Progenitor cell of endocrine pancreas (in vitro differentiated cells): ENCODE measurements at places on chromosomes 6 and 20. TPM values are rescaled to one million over a fixed set of nuclear protein-coding genes. Genes with fewer than 3 reads are reported as not detected.

The PRR18 gene
- total RNA-seq, result 0.60 and 0.93 TPM in 2 replicates

DNA sequence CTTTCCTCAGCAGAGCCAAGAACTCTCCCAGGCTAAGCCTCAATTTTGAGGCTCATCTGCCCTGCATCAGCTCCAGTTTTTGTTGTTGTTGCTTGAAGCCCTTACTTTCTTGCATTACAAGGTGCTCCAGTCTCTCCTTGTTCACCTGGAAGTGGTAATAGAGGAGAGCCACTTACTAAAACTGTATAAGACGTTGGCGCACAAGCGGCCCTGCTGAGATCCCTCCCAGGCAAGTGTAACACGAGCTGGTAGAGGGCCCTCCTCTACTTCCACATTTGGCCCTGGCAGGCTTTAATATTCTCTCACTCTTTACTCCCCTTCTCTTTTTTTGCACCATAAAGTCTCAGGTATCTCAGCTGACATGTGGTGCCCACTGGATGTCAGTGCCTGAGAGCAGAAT is 19.5 kb downstream of the GCM2 start:
- DNase-seq, result no peak
- no peaks in the 10 kb centered on the region for H3K4me1 ChIP-seq
- no peak overlapping the region for H3K4me3 ChIP-seq
- H3K27ac ChIP-seq, result no peak overlapping the region
- no peaks in the 10 kb centered on the region for H3K36me3 ChIP-seq

The STMN3 gene
- total RNA-seq, result 25.6 and 26.5 TPM in 2 replicates

The CST5 gene
- total RNA-seq, result not detected in 2 replicates

DNA sequence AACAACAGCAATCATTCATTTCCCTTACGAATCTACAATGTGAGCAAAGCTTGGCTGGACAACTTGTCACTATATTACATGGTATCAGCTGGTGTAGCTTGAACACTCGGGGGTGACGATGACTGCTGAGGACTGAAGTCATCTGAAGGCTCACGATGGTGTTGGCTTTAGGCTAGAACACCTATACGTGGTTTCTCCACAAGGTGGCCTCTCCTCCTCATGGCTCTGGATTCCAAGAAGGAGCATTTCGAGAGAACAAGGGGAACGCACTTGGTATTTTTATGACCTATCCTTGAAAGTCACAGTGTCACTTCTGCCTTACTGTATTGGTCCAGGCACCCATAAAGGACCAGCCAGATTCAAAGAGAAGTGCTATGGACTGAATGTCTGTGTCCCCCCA is 37.5 kb upstream of the ADGRF1 start:
- peaks cover 3% of the 10 kb centered on the region for H3K27me3 ChIP-seq
- no peaks in the 10 kb centered on the region for H3K36me3 ChIP-seq
- peaks cover 16% of the 10 kb centered on the region for H3K4me1 ChIP-seq
- no peak for DNase-seq
- H3K27ac ChIP-seq, result no peak overlapping the region

DNA sequence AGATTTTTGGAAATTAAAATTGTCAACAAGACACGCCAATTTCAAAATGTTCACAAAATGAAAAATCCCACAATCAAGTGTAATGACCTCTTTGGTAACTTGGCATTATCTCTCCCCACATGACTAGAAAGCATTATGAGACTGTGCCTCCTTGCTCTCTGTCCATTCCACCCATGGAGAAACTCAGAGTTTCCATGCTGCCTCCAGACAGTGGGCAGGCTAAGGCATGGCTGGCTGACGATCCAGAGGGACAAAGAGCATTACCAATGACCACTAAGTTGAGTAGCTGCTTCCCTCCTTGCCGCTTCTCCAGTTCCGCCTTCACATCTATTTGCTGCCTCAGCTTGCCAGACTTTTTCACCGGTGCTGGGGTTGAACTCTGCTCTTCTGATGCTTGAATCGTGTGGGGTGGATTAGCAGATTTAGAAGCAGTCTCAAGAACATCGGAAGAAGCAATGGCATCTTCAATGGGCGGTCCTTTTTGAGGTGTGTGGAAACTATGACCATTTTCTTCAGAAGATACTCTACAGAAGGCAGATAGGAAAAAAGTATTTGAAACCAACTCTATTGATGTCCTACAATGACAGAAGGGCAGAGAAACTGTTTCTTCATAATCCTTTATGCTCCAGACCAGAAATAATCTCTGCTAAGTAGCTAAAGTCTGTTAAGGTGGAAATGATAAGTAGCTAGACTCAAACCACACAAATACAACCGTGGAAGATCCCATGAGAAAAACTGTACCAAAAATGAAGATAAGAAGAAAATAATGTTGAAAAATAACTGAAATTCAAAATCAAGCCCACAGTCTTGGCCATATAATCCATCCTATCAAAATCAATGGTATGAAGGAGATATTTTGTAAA is 47.5 kb upstream of the ALDH8A1 start:
- no peaks in the 10 kb centered on the region for H3K4me1 ChIP-seq
- no peak overlapping the region for H3K27ac ChIP-seq
- peaks cover 10% of the 10 kb centered on the region for H3K36me3 ChIP-seq
- no peak for DNase-seq
- no peak overlapping the region for H3K4me3 ChIP-seq

The RSPO4 gene
- 1.4 and 1.7 TPM in 2 replicates for total RNA-seq

The PKIG gene
- total RNA-seq, result 34.4 and 36.5 TPM in 2 replicates

- peaks cover 7% of the 10 kb centered on the region for H3K4me1 ChIP-seq
- peak overlapping the region; percentile 87 for H3K27ac ChIP-seq
- H3K4me3 ChIP-seq, result no peak overlapping the region
- H3K27me3 ChIP-seq, result peaks cover 5% of the 10 kb centered on the region
- no peak for DNase-seq
Observed at GRCh38 chr20:46814366-46815232, 80.0 kb upstream of the EYA2 start.

The ENPP4 gene
- 11.5 and 11.9 TPM in 2 replicates for total RNA-seq
